ENCODE measurements at places on chromosomes 16 and 17.

- DNase-seq, result peak; percentile 49
Observed at GRCh38 chr16:23469814-23470213, 16.8 kb upstream of the COG7 start.

DNA sequence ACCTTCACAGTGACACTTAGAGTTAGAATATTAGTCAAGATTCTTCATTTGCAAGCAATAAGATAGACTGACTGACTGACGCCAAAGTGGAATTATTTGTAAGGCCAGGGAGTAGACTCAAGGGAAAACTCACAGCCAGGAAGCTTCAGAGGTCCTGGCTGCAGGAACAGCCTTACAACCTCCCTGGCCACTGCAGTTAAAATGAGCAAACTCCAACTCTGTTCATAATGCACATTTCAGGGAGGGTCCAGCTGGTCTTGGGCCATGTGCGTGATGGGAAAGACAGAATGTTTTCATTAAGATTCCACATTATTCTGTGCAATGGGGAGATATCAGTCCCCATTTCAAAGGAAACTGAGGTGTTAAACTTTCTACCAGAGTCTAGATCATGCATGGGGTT, 9.9 kb downstream of the CAPNS2 start:
- no peak for DNase-seq

DNA sequence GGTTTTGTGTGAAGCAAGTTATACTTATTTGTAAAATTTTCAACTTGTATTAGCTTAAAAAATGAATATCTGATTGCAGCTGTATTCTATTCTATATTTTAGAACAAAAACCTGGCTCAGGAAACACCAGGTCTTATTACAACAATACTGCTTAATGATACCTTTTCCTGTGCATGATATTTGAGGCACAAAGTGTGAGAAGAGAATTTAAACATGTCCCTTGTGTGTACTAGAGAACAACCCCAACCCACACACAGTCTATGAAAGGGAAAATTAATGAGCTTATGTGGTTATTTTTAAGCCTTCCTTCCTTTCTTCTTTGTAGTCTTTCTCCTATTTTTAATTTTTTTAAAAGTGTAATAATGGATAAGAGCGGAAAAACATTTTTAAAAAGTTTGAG, 122.6 kb upstream of the MON1B start:
- DNase-seq, result no peak

DNA sequence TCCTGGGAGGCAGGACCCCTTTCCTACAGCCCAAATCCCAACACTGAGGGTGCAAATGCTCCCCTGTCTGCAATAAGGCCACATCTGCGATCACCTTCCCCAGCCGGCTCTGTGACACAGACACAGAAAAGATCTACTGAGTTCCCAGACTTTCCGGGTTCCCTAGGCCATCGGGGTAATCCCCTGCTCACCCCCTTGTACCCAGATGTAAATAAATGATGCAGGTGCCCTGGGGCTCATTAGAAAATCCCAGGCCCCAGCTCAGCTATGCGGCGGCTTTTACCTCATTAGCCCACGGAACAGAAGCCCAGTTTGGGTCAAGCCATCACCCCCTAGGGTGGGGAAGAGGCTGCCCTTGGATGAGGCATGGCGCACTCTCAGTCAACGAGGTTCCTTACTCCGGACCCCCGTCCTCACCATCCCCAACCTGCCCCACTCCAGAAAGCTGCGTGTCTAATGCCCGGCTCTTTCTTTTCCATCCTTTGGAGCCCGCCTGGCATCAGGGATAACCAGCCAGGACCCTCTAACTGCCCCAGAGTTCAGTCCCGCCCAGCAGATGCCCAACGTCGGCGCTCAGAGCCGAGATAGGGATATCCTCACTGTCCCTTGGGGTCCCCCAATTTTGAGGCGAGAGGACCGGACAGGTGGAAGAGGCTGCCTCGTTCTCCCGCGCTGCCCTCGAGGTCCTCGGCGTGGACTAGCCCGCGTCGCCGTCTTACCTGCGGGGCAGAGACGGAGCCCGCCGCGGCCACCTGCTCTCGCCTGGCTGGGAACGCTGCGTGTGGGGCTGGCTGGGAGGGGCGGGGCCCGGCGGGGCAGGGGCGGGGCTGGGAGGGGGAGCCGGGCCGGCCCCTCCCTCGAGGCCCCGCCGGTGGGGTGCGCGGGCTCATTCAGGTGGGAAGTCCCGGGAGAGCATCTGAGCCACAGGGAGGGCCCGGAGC, at the start of gene ZNF385C:
ZNF385C (minus strand) TSS at position 783 of the 941 bp plus-strand sequence. CDS start 35,417 bp downstream, outside the sequence.
- no peak for DNase-seq

GRCh38 chr17:37553401-37553966, 55.7 kb downstream of the SYNRG start:
- DNase-seq, result no peak

GRCh38 chr16:66335704-66336329, 30.7 kb upstream of the CDH5 start:
- peak; percentile 65 for DNase-seq

DNA sequence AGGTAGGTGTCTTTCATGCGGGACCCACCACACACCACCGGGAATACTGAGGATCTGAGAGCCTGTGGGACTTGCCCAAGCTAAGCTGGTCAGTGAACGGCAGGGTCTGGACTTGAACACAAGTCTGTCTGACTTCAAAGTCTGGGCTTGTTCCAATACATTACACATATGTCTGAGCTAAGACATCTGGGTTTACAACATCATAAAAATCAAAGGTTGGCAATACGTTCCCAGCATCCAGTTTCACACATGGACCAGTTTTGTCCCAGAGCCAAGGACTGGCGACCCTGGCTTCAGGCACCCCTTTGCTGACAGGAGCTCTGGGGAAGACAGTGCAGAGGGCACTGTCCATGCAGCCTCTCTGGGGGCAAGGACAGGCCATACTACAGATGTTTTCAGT, 27.9 kb upstream of the AXIN2 start:
- DNase-seq, result no peak

DNA sequence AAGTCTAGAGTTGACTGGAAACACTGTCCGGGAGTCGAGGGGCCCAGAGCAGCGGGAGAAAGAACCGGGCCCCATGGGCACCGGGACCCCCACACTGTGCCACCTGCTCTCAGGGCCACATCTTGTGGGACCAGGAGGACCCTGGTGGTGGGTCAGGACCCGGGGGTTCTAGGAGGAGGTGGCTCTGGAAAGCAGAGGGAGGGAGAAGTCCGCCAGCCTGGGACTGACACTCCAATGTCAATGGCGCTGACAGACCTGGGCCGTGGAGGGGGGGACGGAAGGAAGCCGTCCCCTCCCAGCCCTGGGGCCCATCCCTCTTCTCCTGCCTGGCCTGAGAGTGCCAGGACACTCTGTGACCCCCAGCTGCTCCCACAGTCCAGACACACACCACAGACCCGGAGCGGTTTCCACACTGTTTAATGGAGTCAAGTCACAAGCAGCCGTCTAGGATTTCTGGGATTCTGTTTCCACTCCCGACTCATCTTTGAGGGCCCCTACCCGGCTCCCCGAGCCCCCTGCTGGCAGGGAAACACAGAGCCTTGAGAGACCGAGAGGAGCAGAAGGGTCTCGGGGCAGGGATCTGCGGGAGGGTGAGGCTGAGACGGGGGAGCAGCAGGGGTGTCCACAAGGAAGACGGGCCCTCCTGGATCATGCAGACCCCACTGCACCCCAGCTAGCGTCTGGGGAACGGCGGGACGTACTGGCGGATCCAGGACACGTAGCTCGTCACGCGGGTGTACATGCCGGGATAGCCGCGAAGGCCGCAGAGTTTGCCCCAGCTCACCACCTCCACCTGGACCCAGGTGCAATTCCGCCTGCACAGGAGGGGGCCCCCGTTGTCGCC, 23.5 kb upstream of the UBE2I start:
- DNase-seq, result no peak

GRCh38 chr16:1809281-1809801, 15.8 kb upstream of the IGFALS start:
- no peak for DNase-seq

DNA sequence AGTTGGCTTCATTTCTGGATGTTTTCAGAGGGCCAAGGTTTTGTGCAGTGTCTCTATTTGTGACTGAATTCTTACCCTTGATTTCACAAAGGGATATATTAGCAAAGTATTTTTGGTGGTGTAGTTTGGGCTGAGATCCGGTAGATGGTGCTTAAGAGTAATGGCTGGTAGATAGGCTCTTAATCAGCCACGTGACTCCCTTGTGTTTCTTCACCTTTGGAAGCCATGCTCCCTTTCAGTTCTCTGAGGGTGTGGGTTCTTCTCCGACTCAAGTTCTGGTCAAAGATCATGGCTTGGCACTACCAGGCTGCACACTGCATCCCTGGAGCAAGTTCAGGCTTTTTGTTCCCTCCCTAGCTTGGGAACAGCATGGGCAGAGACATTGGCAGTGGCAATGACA, 887.3 kb downstream of the CDH8 start:
- DNase-seq, result no peak

- peak; percentile 70 for DNase-seq
Observed at GRCh38 chr17:2106308-2106955, 51.5 kb downstream of the HIC1 start.

DNA sequence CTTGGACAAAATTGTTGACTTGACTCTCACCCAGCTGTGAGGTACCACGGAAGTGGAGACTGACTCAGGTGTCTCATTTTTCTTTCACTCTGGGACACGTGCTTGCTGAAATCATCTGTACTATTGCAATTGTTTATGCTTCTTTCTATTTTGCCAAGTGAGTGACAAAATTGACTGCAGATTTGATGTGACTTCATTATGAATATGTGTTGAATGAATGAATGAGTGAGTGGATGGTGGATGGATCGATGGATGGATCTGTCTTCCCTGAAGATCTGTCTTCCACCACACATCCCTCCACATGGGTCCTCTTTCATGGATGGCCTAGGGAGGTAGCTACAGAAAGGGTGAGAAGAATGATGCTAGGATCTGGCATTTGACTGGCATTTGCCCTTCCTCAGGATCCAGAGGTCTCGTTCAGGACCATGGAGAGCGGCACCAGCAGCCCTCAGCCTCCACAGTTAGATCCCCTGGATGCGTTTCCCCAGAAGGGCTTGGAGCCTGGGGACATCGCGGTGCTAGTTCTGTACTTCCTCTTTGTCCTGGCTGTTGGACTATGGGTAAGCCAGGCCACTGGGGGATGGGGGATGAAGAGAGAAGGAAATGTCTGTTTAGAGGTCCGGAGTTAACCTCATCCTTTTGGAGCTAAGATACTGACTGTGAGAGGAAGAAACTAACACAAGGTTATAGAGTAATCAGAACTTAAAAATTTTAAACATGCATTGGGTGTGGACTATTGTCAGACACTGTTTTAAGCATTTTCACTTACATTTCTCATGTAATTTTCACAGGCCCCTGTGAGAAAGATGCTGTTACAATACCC, 12.7 kb downstream of the SLC5A11 start:
- peak; percentile 61 for DNase-seq

DNA sequence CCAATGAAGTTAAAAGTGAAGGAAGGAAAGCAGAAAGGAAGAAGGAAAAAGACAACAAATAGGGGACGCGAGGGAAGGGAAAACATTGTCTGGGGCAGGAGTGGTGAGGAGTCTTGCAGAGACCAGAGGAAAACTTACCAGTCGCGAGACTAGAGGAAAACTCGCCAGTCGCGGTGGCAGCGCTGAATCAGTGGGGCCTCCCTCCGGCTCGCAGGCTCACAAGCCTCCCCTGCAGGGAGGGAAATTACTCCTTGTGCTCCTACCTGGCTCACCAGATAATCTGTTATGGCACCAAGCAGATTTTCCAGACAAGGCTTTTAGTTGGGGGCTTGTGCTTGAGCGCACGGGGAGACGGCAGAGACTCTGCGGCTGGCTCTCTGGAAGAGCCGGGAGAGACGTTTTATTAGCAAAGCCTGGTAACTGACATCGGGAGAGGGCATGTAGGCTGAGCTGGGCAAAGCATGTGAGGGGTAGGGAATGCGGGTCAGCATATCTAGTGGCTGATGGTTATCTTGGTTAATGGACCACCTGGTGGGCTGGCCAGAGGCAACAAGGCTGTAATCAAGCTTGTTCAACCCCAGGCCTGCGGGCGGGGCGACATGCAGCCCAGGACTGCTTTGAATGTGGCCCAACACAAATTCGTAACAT, 37.1 kb downstream of the LCMT1 start:
- no peak for DNase-seq

DNA sequence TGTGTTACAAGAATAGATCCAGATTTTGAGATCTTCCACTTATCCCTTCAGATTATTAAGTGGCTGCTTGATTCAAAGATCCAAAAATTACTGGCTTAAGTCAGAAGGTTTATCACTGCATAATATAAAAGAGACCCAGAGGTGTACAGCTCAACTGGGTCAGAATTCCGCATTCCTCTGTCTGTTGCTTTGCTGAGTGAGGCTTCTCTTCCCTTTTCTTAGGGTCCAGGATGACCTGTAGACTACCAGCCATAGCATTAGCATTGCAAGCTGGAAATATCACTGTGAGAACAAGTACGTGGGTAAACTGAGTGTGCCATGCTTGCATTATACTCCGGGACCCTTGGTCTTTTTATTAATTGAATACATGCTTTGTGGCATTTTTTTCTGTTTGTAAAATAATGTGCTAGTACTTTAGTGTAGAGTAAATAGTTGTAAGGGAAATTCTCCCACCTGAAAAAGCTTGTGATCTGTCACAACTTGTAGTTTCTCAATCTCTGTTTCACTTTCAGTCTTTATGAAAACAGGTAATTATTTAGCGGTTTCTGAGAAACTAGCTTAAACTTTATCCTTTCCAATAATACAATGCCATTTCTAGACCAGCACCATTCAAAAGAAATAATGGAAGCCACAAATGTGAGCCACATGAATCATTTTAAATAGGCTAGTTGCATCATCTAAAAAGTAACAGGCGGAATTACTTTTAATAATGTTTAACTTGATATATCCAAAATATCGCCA, 61.6 kb downstream of the TNRC6C start:
- DNase-seq, result no peak

- DNase-seq, result no peak
Observed at GRCh38 chr16:12434567-12434966, 369.1 kb downstream of the CPPED1 start.

DNA sequence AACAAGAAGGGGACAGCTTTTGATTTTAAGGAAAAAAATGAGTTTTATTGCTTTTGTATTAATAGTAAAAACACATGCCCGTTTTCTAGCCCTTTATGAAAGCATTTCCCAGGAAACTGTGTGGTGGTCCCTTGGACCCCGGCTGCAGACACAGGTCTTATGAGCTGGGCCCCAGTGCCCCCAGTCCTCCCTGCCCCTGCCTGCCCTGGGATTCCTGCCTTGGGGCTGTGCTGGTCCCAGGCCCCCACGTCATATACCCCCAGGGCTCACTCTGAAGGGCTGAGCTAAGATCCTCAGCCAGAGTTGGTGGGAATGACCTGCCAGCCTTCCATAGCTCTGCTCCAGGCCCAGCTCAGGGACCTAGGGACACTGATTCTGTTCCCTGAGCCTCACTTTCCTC, 30.8 kb downstream of the GINS2 start:
- no peak for DNase-seq

- no peak for DNase-seq
Observed at GRCh38 chr17:19364699-19365498, 2.4 kb upstream of the B9D1 start.

- DNase-seq, result no peak
Observed at GRCh38 chr16:12752159-12752558, 51.5 kb downstream of the CPPED1 start.

- DNase-seq, result no peak
Observed at GRCh38 chr16:79868841-79869240, 268.3 kb upstream of the MAF start.
